ENCODE measurements at places on chromosomes 6 and 20.

GRCh38 chr6:3627501-3627900 lies 124.0 kb downstream of the PXDC1 start:
- DNase-seq = no peak

DNA sequence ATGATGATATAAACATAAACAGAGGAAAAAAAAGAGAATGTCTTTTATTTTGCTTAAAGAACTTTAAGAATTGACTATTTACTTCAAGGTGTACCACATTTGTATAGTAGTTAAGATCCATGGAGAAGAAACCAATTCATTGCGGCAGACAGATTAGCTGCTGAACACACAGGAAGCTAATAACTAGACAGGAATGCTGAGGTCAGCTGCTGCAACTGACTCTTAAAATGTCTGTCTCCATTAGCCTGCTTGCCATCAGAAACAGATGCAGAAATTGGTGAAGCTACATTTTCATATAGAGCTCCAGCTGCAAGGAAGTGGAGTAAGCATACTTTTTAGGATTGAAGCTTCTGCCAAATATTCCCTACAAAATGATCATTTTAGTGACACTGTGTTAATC lies 939.5 kb downstream of the EPHA7 start:
- peak; percentile 4 for DNase-seq

GRCh38 chr6:98971303-98971702 lies 23.6 kb upstream of the FBXL4 start:
- DNase-seq = no peak

- DNase-seq = no peak
Measured at GRCh38 chr6:68252632-68253031, 382.4 kb upstream of the ADGRB3 start.

DNA sequence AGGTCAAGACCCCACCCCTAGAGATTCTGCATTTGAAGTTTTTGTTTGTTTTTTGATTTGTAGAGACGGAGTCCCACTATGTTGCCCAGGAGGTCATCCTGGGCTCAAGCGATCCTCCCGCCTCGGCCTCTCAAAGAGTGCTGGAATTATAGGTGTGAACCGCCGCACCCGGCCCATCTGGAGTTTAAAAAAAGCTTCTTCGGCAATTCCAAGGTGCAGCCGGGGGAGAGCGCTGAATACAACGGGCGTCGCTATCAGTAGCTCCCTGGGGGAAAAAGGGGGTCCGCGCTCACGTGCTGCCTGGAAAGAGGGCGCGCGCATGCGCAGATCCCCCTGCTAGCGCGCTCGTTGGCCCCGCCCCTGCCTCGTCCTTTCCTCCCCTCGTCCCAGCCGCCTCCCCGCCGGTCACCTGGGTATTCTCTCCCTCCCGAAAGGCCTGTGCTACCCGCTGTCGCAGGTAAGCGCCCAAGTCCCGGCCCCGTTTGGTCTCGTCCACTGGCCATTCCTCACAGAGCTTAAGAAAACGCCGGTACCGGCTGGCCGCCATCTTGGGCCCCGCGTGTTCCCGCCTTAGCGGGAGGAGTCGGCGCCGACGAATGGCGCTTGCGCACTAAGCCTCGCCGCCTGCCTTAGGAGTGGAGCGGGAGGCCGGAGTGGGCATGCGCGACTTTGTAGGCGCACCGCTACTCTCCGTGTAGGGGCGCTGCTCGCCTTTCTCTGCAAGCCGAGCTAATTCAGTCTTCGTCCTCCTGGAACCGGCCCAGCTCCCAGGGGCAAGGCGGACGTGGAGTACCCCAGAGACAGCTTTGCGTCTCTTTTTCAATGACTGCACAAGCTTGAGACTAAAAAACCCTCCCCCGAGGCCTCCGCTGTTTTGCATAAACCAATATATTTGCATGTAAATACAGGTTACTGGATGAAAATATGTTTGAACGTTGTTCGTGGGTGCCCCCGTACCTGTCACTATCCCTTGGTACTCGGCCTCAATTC lies at the start of gene UQCC2:
Gene UQCC2 (minus strand): TSS at position 561 of the 990 bp plus-strand sequence. CDS start 14 bp downstream, at position 547.
- peak; percentile 79 for DNase-seq

GRCh38 chr6:55994531-55994930 lies 119.1 kb upstream of the BMP5 start:
- no peak for DNase-seq

DNA sequence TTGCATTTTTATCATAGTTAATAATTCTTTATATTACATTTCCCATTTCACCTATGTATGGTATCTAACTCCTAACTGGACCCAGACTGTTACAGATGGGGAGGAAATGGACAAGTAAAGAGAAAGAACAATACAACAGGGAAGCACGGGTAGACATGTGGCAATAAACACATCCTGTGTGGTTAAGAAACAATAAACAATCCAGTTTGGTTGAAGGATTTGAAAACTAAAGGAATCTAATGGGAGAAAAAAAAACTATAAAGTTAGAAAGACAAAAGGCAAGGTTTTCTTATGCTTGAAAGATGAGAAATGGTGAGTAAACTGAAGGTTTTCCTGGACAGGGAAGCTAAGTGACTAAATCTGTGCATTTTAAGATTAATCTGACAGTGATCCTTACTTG lies 34.9 kb upstream of the ALDH8A1 start:
- no peak for DNase-seq

DNA sequence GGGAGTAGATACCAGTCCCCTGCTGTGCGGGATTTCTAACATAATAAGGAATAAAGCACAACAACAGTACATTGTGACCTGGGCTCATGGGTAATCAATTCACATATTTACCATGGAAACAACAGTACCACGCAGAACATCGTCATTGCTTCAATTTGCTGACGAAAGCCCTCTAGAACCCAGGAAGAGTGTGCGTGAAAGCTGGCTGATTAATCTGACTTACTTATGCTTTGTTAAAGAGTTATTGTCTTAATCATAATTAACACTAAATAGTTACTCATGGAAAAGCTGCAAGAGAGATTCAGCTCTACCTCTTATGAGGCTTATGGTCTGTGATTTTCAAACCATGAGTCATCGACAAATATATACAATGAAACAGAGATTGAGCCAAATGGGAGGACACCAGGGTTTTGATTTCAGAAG lies 644.3 kb upstream of the AGPAT4 start:
- DNase-seq = no peak

GRCh38 chr6:66065313-66065712 lies 358.3 kb upstream of the EYS start:
- no peak for DNase-seq

DNA sequence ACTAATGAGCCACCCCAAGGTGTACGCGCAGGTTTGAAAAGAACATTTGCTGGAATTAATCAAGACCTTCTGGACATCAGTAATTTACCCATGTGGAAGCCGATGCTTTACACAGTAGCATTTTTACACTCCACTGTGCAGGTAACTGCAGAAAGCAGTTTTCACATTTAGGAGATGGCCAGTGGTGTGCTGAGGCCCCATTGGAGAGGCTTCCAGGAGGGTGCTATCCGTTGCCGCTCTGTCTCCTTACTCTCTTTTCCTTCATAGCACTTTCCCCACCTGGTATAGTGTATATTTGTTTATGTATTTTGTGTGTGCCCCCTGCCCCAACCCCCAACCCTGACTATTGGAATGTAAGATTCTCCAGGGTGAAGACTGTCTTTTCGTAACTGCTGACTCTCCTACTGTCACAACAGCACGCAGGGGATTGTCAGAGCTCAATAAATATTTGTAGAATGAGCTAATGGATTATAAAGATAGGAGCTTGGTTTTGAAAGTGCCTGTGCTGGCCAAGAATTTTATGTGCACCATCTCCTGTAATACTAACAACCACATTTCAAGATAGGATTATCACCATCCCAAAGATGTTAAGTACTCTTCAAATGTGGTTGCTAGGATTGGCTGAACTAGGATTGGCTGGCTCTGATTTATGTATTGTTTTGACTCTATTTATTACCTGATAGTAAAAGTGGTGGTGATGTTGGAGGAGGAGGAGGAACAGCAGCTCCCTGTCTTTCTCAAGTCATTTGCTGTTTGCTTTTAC lies 74.0 kb upstream of the GLP1R start:
- no peak for DNase-seq

DNA sequence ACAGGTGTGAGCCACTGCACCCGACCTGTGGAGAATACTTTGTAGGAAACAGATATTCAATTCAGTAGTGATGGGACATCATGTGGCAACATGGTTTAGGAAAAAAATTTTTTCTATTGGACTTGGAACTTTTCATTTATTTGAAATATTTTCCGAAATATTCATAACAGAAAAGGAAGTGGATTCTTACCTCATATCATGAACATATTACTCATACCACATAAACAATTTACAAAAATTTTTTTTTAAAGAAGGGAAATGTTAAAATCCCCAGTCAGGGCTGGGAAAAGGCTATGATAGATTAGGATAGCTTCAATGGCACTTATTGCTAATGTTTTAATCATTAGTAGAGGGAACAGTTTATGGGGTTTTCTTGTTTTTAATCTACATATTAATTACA lies 6.8 kb upstream of the ALDH8A1 start:
- no peak for DNase-seq

GRCh38 chr6:10531942-10532341 lies 10.8 kb downstream of the GCNT2 start:
- no peak for DNase-seq

GRCh38 chr6:51265426-51265825 lies 446.8 kb downstream of the TFAP2B start:
- no peak for DNase-seq

DNA sequence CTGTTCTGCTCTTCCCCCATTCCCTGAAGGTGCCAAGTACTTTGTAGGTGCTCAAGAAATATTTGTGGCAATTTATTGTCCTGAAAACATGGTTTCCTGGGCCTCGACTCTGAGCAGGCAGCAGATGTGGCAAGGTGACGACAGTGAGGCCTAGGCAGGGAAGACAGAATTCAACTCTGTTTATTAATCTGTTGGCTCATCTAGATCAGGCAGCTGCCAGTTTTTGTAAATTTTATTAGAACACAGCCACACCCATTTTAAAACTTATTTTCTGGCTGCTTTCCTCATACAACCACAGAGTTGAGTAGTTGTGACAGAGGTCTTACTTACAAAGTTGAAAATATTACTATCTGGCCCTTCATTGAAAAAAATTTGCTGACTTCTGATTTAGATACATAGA lies 24.5 kb downstream of the MAPK14 start:
- DNase-seq = no peak

DNA sequence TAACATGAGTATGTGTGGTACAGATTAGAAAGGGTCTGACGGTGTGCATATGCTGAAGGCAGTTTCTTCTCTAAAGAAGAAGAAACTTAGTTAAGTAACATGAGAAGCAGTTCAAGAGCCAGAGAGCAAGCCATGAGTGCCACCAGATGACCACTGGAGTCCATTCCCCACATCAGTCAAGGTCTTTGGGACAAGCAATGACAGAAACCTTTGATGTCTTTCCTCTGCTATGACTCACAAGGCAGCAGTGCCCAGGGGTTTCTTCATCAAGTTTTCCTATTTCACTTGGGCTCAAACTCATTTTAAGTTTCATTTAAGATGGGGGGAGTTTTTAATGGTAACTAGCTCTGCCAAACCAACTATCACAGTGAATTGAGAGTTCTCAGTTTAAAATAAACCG lies 303.8 kb upstream of the TBX18 start:
- no peak for DNase-seq

- no peak for DNase-seq
Measured at GRCh38 chr6:160260367-160260766, 1.7 kb upstream of the SLC22A2 start.

DNA sequence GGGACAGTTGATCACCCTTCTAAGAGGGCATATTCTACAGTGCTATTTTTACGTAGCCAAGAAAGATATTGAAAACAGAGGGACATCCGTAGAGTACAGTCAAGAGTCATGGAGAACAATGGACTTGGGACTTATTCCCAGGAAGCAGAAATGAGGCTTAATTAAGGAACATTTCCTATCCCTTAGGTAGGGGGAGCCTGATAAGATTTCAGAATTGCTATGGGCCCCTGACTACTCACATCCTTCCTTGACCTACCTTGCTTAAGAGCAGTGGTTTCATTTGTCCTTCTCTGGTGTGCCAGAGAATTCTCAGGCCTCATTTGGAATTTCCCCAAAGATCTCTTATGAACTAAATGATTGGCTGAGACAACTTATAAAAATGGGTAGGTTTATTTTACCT lies 189.5 kb upstream of the DTNBP1 start:
- DNase-seq = no peak

DNA sequence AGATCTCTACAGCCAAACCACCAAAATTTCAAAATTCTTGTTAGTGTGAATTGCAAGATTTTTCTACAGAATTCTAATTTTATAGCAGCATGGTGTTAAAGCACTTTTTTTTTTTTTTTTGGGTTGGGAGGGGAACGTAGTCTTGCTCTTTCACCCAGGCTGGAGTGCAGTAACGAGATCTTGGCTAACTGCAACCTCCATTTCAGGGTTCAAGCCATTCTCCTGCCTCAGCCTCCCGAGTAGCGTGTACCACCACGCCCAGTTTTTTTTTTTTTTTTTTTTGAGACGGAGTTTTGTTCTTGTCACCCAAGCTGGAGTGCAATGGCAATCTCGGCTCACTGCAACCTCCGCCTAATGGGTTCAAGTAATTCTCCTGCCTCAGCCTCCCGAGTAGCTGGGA lies 11.5 kb downstream of the ARHGAP18 start:
- no peak for DNase-seq

DNA sequence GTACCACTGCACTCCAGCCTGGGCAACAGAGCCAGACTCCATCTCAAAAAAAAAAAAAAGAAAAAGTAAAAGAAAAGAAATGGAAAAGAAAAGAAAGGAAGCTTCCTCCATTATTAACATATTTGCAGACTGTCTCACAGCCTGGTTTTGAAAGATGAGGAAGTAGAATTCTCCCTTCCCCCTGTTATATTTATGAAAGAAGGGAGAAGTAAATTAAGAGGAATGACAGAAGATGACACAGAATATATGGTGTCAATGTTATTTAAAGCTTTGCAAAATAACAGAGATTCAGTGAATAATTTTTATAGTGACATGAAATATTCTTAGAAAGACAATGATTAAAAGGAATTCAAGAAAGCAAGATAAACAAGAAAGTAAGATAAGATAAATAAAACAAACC lies 83.7 kb upstream of the PRSS16 start:
- no peak for DNase-seq

DNA sequence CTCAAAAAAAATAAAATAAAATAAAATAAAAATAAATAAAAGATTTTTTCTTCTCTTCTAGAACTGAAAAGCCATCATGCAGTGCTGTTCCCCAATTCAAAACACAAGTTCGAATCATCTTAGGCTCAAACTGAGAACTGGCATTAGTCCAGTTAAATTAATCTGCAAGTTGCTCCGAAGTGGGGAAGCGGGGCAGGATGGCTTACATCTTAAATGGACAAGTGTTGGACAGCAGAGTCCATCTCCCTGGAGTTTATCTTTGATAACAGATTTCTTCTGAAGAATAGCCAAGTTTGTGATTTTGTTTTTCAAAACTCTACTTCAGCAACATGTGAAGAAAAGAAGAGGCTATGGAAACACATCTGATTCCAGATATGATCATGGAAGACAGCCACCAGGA lies 111.3 kb upstream of the ASF1A start:
- DNase-seq = no peak

Measured in kidney epithelial cell (primary cell).